Activated CD8-positive, alpha-beta memory T cell treated with anti-CD3 and anti-CD28 coated beads, Interleukin-2, amount 10 ng/mL, durations not matched to agents 7 days and 5 days (primary cell): ENCODE measurements at places on chromosomes 1 and 21.

DNA sequence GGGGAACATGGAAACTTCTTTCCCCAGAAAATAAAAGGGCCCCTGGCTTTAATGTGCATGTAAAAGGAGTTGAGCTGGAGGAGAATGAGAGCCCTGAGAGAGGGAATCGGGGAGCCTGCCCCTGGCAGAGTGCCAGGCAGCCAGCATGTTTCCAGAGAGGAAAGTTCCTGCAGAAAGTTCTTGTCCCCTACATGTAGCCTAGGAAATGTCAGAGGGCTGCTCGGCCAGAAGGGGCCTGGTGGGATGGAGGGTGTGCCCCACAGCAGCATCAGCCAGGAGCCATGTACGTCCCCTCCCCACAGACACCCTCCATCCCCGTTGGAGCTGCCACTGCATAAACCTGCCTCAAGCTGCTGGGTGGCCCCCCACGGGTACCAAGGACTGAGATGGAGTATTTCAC, 5.4 kb upstream of the PRELP start:
- no peak for DNase-seq

- no peak for DNase-seq
These were observed 2.4 kb downstream of the LSS start for GRCh38 chr21:46226146-46226545.

DNA sequence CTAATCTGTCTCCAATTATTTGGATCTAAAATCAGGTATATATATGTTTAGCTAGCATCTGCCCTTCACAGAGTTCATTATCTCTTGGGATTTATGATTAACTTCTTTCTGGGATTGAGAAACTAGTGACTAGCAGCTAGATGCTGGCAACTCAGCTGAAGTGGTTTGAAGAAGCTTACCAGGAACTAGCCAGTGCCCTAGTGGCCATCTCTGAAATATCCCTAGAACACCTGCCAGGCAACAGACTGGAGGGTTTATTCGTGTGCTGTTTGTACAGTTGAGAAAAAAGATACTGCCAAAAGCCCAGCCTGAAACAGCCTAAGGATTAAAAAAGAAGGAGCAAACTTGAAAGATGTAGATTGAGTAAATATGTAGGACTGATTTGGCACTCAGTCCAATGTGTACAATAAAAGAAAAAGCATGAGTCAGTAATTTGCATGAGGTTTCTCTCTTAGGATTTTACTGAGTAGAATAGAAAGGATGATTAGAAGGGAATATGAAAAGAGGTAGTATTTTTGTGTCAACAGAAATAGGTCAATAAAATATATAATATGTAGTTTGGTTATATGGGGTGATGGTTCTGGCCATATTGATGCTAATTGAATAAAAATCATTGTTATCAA, 1144.6 kb upstream of the ADGRL2 start:
- no peak for DNase-seq

- DNase-seq, result no peak
These were observed 34.0 kb upstream of the CTPS1 start for GRCh38 chr1:40945491-40945973.

GRCh38 chr1:204565617-204566582, 49.7 kb downstream of the MDM4 start:
- peak; percentile 80 for DNase-seq
